ENCODE measurements at places on chromosomes 7 and 10. TPM values are rescaled to one million over a fixed set of nuclear protein-coding genes. Genes with fewer than 3 reads are reported as not detected.
A peak's percentile ranks its signal among the peaks of the same experiment; 100 is the strongest.

The INSYN2A gene
- total RNA-seq = not detected

The STEAP1B gene
- not detected for total RNA-seq

The ZNF138 gene
- 8.6 TPM for total RNA-seq

The GDF2 gene
- not detected for total RNA-seq

The VENTX gene
- not detected for total RNA-seq

The TDRD1 gene
- 0.16 TPM for total RNA-seq

The TMEM176B gene
- total RNA-seq = not detected

The PRPF18 gene
- 21.5 TPM for total RNA-seq

The TMEM270 gene
- not detected for total RNA-seq

The NPC1L1 gene
- not detected for total RNA-seq

The ORC5 gene
- 35.8 TPM for total RNA-seq

The ZPBP gene
- total RNA-seq = not detected

The HECW1 gene
- total RNA-seq = not detected

The SPDYE11 gene
- total RNA-seq = not detected

The ZEB1 gene
- 79.0 TPM for total RNA-seq

The COL26A1 gene
- total RNA-seq = not detected

- DNase-seq = no peak
Observed at GRCh38 chr10:2681891-2682290, 385.5 kb upstream of the PFKP start.

- DNase-seq = no peak
Observed at GRCh38 chr7:2080060-2080387, 152.7 kb downstream of the MAD1L1 start.

DNA sequence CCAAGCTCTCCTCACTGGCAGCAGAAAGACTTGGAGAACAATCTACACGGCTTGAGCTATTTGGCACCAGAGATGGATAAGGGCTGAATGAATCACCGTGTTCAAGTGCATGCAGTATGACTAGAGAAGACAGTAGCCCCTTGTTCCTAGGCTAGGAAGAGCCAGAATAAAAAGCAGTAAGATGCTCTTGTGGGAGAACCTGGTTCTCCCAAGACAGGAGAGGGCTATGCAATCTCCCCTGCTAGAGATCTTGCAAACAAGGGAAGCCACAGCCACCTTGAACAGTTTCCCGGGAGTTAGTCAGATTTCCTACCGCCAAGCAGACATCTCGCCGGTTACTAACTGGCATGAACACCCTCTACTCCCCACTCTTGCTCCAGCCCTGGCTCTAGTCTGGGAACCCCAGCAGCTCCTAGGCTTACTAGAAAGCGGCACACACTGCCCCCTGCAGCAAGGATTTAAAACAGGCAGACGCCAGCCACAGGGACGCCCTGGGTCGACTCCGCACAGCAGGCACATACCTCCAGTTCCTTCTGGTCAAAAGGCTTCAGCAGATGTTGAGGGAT, 107.3 kb downstream of the SMURF1 start:
- DNase-seq = no peak

- DNase-seq = no peak
Observed at GRCh38 chr10:6123532-6123931, 34.7 kb downstream of the RBM17 start.

GRCh38 chr7:1323178-1324027, 90.7 kb downstream of the UNCX start:
- DNase-seq = no peak

GRCh38 chr7:33893377-33893776, 12.0 kb upstream of the BMPER start:
- DNase-seq = no peak

- no peak for DNase-seq
Observed at GRCh38 chr7:121102619-121103018, 114.1 kb downstream of the CPED1 start.

- no peak for DNase-seq
Observed at GRCh38 chr7:12896316-12896715, 208.9 kb downstream of the ARL4A start.

DNA sequence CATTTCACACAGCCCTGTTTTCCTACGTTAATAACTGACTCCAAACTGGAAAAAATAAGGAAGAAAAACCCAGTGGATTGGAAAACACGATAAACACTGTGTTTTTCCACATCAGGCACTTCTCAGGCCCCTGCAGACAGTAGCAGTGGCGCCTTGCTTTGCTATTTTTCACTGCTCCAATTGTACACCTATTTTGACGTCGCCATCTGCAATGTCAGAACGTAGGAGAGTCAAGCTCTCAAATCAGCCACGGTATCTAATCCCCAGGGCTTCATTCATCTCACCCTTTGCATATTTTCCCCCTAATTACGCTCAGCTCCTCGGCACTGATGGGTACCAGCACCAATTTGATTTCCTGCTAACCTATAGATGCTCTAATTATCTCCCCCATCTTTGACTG, 338.1 kb upstream of the GALNT17 start:
- DNase-seq = no peak

DNA sequence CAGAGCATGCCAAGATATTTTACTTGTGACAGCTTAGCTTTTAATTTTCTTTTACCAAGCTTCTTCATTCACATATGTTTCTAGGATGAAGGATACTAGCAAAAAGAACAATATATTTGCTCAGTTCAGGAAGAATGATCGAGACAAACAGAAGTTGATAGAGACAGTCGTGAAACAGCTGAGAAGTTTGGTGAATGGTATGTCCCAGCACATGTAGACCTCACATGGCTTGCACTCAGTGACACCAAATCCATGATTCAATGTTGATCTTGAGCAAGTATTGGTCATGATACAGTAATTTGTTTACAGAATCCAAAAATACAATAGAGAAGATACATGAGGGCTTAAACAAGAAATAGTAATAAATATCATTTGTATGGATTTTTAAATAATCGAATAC, 2.5 kb upstream of the CYP26C1 start:
- DNase-seq = no peak

GRCh38 chr10:112698133-112698817, 251.3 kb downstream of the VTI1A start:
- no peak for DNase-seq

- DNase-seq = peak; percentile 66
Observed at GRCh38 chr10:16545116-16545736, 23.5 kb upstream of the C1QL3 start.

- DNase-seq = no peak
Observed at GRCh38 chr7:2271273-2272026, 29.4 kb downstream of the NUDT1 start.

- no peak for DNase-seq
Observed at GRCh38 chr7:28983396-28984190, 25.5 kb upstream of the TRIL start.

GRCh38 chr10:94583124-94583523, 37.5 kb downstream of the HELLS start:
- DNase-seq = no peak

DNA sequence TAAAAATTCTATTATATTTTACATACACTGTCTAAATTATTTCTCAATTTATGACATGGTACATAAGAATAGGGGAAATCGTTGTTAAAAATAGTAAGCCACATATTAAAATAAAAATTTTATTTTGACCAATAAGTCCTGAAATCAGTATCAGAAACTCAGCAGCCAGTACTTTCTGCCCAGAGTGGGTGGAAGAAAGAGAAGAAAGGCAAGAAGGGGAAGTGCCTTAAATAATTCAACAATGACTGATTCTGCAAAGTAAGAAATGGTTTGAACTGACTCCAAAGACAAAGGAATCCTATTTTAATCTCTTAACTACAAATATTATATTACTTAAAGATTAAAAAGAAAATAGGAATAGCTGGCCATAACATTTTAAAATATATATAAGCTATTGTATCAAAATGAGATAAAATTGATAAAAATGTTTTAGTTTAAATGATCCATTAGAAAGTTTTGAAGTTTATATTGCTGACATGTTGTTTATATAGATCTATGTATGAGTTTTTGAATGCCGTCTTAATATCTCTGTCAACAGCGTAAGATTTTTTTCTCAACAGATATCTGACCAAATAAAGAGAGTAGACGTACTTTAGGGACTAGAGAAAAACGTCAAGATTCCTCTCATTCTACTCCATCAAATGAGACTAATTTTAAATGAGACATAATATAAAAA, 30.2 kb upstream of the NRCAM start:
- DNase-seq = no peak

GRCh38 chr7:117582219-117582704, 102.4 kb downstream of the CFTR start:
- DNase-seq = no peak

GRCh38 chr7:35558841-35559240, 136.1 kb downstream of the HERPUD2 start:
- DNase-seq = no peak

GRCh38 chr7:151321341-151321740, 20.3 kb upstream of the NUB1 start:
- no peak for DNase-seq

GRCh38 chr10:63553031-63553430, 31.8 kb downstream of the REEP3 start:
- DNase-seq = no peak

Measured in activated CD4-positive, alpha-beta T cell treated with anti-CD3 and anti-CD28 coated beads, Interleukin-2, amount 10 ng/mL, durations not matched to agents 24 days and 14 days (primary cell).